ENCODE measurements at places on chromosomes 2 and 18. TPM values are rescaled to one million over a fixed set of nuclear protein-coding genes. Genes with fewer than 3 reads are reported as not detected.

The SLC19A3 gene
- not detected for polyA plus RNA-seq

The SERPINB10 gene
- polyA plus RNA-seq = not detected

The HRH4 gene
- 2.2 TPM for polyA plus RNA-seq

The ABCB11 gene
- polyA plus RNA-seq = not detected

- DNase-seq = no peak
Measured at GRCh38 chr18:555705-556457, 24.3 kb upstream of the CETN1 start.

- no peak for DNase-seq
Measured at GRCh38 chr18:3265564-3266033, 3.7 kb downstream of the MYL12B start.

- no peak for DNase-seq
Measured at GRCh38 chr2:66494708-66495107, 59.8 kb downstream of the MEIS1 start.

GRCh38 chr2:213834331-213834730, 550.1 kb downstream of the SPAG16 start:
- DNase-seq = no peak

DNA sequence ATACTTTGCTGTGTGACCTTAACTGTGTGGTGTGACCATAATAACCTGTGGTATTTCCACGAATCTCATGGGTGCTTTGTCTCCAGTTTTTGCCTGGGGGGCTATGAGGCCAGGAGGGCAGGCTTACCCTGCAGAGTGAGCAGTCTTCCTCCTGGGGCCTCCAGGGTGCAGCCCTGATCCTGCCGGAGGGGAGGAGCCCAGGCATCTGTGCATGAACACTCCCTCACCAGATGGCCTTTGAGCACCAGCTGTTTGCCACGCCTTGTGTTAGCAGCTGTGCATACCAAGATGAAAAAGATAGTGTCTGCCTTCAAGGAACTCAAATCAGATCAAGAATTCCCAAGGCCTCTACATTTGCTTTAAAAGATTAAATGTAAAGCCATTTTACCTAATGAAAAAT, 75.0 kb upstream of the RBM44 start:
- no peak for DNase-seq

Measured in CD4-positive, alpha-beta memory T cell (primary cell).